Natural killer cell (primary cell): ENCODE measurements at places on chromosomes 1 and 21.

- no peak for DNase-seq
These were observed 14.7 kb upstream of the MYOM3 start for GRCh38 chr1:24126672-24127023.

GRCh38 chr1:64892576-64893573, 73.5 kb downstream of the JAK1 start:
- DNase-seq = no peak

DNA sequence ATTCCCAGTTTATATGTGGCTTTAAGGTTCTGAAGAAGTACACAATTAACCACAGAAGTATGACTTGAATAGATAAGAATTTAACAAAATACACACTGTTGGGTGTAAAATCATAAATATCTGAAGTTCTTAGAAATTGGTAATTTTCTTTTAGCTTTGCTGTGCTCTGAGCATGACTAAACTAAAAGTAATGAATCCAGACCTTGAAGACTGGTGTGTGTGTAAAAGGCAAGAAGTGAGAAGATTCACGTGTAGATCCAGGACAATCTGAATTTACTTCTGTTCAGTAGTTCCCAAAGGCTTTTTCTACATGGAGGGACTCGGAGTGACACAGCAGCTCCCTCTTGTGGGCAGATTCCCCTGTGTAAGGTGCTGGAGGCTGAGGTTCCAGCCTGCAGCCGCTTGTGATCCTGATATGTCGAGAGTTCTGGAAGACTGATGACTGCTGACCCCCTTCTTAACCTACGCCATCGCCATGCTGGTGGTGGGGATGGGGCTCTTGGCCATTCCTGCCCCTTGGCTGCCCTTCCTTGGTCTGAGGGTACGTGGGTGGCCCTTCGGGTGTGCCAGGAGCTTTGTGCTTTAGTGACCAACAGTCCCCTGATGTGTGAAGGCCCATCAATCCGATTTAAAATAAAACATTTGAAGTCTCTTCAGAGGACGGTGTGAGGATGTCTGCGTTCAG, 62.7 kb downstream of the ADARB1 start:
- DNase-seq = peak; percentile 40

DNA sequence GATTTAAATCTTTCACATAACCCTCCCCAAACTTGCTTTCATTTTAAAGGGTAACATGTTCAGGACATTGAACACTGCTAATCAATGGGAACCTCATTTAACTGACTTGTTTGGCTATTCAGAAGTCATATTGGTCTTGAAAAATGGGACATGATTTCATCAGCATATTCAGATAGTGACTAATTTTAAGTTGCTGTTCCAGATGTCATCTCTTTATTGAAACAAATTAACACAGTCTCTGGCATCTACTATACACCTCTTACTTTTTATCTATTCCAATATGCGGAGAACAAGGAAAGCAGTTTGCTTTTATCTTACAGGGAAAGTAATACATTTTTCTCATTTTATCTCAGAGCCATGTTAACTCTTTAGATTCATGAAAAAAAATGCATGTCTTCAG, 310.1 kb downstream of the S1PR1 start:
- DNase-seq = no peak

DNA sequence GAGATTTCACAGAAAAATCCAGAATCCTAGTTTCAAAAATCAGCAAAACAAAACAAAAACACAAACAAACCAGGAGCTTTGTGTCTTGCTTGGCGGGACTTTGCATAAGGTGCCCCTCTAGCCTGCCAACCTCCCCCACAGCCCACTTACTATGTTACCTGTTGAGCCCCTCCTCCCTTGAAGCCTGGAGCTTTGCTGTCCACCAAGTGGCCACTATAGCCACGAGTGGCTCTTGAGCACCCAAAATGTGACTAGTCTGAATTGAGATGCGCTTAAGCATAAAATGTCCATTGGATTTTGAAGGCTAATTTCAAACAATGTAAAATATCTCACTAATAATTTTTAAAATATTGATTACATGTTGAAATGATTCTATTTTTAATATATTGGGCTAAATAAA, 12.2 kb downstream of the TFAP2E start:
- DNase-seq = no peak

GRCh38 chr1:248841702-248842395, 3.8 kb downstream of the ZNF672 start:
- DNase-seq = peak; percentile 70

- DNase-seq = no peak
These were observed 14.9 kb upstream of the MED18 start for GRCh38 chr1:28313702-28314546.

DNA sequence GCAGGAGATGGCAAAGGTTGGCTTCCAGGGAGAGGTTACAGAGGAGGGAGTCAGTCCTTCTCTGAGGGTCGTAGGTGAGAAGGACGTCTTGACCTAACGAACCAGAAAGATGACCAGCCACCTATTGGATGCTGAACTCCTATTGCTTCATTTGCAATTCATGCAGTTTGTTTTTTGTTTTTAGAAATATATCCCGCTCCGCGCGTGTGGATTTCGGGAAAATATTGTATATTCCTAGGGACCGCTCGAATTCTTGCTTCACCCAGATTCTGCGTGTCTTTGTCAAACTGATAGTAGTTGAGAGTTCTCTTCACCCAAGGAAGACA, 564 bp downstream of the DISP1 start:
- no peak for DNase-seq

DNA sequence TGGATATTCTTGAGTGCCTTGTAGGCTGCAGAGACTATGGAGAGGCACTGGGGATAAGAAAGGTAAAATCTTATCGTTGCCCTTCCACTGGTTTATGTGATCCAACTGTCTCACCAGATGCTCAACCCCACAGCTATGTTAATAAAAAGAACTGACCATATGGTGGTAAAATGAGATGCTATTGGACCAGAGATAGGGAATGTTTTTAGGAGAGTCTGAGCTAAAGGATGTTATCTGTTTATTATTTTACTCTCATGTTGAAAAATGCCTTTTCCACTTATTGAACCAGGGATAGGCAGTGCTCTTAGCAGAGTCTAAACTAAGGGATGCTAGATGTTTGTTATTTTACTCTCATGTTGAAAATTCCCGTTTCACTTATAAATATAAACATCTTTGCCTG, 172.8 kb upstream of the GREM2 start:
- DNase-seq = no peak

DNA sequence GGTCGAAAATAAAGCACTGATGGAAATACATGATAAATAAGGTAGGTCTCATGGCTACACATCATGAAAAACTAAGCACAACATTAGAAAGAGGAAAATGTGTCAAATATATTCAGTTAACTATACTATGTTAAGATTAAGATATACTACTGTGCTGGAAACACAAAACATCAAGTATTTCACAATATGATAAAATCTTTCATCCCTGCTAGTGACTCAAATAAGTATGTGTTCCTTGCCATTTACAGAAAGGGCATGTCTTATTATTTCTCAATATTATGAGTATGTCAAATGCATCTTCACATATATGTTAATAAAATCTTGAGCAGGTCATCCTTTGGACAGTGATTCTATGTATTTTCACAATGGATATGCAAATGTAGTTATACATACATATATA, 1260.1 kb upstream of the ADGRL2 start:
- DNase-seq = no peak

DNA sequence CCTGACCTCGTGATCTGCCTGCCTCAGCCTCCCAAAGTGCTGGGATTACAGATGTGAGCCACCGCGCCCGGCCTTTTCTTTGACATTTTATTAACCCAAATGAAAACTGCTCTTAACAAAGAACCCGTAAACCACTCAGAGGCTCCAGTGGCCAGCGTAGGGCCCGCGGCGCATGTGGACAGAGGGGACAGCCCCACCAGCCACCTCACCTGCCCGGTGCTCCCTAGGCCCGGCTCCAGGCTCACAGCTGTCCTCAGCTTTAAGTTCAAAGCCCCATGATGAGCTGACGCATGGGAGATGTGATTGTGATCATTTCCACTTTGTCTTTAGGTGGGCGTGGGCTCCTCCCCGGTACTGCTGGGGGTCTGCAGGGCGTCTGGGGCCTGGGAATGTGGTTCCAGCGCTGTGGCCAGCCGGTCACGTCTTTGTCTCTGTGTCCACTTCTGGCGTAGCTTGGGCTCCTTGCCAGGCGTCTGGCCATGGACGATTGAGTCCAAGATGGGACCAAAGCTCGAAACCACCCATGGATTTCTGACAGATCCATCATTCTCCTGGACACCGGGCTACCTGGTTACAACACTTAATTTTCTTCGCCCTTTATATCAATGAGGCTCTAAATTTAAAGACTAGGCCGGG, 6.9 kb downstream of the PRKCZ start:
- no peak for DNase-seq

DNA sequence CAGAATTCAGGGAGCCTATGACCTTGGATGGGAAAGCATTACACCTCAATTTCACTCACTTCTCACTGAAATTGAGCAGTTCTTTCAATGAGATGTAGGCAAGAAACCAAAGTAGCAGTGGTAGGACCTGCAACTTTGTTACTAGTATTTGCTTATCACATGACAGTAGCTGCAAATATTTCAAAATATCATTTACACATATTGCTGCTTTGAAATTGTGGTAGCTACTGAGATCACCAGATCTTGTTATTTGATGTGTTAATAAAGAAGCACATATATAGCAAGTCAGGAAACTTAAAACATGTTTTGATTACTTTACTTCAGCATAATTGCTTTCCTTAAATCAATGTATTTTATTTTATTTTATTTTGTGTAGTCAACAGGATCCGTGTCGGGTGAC, 12.9 kb downstream of the LDLRAD2 start:
- DNase-seq = no peak

DNA sequence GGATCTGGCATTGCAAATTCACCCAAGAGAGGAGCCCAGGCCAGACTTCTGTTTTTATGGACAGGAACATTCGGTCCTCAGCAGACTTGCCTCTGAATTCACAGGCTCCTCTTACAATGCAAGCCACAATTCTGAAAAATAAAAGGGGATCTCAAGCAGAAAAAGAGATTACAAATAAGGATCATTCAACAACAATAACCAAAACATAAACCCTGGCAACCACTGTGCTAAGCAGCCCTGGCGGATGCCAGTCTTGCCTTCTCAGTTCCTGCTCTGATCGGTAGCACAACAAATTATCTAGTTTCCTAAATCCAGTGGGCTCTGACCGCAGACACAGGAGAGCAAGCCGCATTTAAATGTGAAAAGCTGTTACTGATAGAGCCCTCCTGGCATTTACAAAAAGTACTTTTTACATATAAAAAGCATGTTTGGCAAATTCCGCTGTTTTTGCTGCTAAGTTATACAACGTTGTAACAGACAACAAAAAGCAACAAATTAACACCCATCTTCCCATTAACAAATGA, 123.4 kb upstream of the FOXD3 start:
- no peak for DNase-seq

DNA sequence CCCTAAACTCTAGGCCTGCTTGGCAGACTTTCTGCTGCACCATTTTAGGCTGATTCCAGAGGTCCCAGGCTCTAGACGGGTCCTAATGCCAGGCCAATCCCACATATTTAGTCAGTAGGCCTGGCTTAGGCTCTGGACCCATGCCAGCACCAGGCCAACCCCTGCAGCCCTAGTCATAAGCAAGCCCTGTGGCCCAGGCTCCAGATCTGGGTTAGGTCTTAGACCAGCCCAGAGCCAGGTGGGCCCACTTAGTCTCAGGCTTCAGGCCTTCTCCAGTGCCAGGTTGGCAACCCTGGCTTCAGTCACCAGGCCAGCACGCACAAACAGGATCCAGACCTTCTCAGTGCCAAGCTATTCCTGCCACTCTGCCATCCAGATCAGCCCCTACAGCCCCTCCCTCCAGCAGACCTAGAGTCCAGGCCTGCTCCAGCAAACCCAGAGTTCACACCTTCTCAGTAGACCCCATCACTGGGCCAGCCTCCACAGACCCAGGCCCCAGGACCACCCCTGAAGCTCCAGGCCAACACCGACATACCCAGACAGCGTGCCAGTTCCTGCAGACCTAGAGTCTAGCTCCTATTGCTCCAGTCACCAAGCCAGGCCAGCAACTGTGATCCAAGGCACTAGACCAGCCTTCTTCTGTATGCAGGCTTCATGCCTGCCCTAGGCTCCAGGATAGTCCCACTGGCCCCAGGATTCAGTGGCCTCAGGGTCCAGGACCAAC, 467.6 kb downstream of the RWDD3 start:
- DNase-seq = no peak

GRCh38 chr21:37620401-37620800, 253.8 kb downstream of the DYRK1A start:
- no peak for DNase-seq
